Hematopoietic multipotent progenitor cell treated with erythropoietin and hydrocortisone succinate and interleukin-3 and kit ligand, for 4 days (in vitro differentiated cells): ENCODE measurements at places on chromosomes 7 and 10.

DNA sequence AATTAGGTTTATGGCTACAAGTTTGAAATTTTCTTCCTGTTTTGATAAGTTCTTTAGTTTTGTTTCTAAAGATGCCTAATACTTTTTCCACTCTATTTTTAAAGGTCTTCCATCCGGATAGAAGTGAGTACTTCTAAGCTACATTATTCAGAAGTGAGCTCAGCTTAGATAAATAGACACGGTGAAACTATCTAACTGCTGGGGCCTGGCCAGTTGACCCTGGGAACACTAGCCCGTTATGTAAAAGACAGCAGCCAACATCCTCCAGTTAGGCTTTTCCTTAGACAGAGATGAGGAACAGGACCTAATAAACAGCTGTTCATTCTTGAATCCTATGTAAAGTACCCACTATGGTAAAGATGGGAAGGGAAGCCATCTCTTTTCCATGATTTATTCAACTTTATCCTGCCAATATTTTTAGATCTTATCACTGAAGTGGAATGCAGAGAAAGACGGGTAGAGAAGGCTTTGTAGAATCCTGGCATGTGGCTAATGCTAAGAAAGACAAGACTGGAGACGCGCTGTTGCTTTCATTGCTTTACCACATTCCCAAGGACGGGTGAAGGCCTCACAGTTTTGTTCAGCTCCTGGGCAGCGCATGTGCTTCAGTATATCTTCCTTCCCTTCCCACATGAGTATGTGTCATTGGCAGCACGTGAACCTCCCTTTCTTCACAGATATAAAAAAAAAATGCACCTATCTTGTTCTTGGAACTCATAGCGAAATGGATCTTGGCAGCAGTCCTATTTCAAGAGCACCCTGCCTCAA lies 340.0 kb upstream of the MEOX2 start:
- no peak for DNase-seq

DNA sequence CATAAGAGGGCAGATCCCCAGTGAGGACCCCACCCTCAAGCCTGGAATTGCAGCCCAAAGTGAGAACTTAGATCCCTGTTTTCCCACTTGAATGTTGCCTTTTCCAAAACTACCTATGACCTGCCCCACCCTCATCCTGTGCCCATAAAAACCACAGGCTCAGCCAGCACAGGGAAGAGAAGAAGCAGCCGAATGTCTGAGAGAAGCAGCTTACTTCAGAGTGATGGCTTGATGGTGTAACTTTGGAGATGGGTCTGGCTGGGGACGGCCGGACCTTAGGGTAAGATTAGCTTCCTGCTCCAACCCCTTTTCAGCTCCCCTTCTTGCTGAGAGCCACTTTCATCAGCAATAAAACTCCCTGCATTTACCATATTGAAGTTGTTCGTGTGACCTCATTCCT lies 5.7 kb downstream of the SLC25A40 start:
- no peak for DNase-seq

- DNase-seq: peak; percentile 91
Measured at GRCh38 chr10:80453842-80454512, at the start of gene TSPAN14. TSS of gene TSPAN14 (plus strand) at chr10:80454310. CDS start at chr10:80489234, 34,924 bp downstream.

- no peak for DNase-seq
Measured at GRCh38 chr7:94675356-94675755, 19.4 kb upstream of the SGCE start.

GRCh38 chr10:97915346-97916131 lies 65.9 kb downstream of the GOLGA7B start:
- no peak for DNase-seq

GRCh38 chr7:12701433-12701832 lies 14.0 kb downstream of the ARL4A start:
- DNase-seq: peak; percentile 43

GRCh38 chr10:86599729-86600128 lies 54.6 kb upstream of the OPN4 start:
- DNase-seq: peak; percentile 36

DNA sequence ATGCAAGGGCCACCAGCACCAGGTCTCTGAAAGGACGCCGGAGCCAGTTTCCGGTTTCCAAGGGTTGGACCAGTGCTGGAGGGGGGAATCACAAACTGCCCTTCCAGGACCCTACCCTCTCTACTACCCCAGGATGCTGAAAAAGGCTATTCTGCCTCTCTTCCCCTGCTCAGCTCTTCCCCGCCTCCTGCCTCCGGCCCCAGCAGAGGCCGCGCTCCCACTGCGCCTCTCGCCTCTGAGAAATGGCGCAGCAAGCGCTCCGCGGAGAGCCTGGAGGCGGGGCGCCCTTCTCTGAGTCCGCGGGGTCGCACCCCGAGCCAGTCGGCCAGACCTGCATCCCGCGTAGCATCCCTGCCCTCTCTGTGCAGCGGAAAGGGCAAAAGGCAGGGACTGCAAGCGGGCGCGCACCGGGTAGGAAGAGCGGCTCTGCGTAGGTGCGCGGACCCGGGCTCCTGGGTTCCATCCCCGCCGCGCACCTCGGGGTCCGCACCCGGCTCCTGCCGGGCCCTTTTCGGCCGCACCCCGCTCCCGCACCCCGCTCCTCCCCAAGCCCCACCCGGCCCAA lies 476 bp upstream of the RET start:
- DNase-seq: peak; percentile 31

DNA sequence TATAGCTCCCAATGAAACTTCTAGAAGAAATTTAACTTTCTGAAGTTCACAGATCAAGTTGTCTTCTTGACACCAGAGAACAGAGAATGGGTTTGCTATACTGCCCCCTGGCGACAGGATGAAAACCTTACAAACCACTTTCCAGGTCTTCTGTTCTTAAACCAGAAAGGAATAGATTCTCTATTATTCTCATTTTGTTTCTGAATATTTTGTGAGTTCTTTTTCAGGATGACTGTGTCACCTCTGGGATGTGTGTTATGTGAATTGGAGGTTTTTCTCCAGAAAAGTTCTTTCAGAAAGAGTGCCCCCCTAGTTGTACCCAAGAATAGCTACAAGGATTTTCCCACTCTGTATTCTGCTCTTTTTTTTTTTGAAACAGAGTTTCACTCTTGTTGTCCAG lies 6.3 kb downstream of the IFT22 start:
- peak; percentile 80 for DNase-seq

- no peak for DNase-seq
Measured at GRCh38 chr7:35982600-35982999, 170.5 kb upstream of the EEPD1 start.

DNA sequence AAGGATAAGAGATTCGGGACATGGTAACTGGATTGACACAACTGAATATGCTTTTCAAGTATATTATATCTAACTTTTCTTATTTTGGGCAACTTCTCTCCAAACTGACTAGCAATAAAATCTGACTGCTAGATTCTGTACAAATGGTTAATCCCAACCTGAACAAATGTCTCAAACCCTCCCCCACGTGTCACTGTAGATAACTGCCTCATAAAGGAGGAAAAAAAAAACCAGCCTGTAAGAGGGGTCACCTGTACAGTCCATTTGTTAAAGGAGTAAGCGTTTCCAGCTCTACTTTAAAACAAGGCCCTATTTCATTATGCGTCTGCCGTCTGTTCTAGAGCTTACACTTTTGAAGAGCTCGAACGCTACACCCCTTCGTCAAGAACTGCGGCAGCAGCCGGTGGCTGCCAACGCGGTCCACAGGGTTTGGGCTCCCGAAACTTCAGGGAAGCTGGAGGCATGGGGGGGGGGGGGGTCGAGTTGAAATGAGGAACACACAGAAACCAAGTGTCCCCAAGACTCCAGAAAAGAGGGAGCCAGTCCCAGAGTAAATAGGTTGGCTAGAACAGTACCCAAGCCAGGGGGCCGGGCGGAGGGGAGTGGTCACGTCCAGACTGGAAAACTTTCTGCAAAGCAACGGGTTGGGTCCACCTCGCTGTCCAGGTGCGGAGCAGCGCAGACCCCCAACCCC lies 492 bp downstream of the COG5 start:
- DNase-seq: peak; percentile 74

- DNase-seq: no peak
Measured at GRCh38 chr10:36817898-36818297, 307.5 kb upstream of the ANKRD30A start.

- DNase-seq: no peak
Measured at GRCh38 chr10:18340496-18341051, 200.3 kb downstream of the CACNB2 start.

- peak; percentile 61 for DNase-seq
Measured at GRCh38 chr7:88546808-88547207, 212.7 kb upstream of the ZNF804B start.

GRCh38 chr7:18302097-18302496 lies 193.5 kb upstream of the HDAC9 start:
- no peak for DNase-seq

DNA sequence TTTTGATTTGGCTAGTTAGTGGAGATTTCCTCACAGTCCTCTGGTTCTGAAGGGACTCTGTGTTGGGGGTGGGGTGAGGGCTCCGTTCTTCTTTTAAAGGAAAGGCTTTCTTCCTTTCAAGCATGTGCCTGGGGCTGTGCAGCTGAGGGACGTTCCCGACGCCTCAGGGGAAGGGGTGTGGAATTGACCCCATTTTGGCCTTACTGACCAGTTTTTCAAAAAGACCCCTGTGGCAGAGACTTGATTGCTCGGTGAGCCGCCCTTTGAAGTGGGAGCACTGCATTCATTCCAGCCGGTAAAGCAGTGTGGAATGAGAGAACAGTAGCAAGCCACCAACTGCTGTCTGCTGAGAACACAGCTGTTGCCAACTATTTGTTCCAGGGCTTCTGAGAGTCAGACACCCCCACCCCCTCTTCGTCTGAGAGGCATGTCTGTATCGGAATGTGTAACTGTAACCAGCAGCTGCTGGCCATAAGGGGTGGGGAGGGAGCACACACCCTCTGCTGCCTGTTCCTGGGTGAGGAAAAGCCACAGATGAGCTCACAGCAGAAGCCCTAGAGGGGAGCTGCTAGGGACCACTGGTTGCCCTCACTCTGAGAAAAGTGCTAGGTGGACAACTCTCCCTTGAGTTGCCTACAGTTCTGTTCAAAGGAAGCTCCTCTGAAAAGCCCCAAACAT lies 33.2 kb downstream of the WBP1L start:
- DNase-seq: peak; percentile 91

DNA sequence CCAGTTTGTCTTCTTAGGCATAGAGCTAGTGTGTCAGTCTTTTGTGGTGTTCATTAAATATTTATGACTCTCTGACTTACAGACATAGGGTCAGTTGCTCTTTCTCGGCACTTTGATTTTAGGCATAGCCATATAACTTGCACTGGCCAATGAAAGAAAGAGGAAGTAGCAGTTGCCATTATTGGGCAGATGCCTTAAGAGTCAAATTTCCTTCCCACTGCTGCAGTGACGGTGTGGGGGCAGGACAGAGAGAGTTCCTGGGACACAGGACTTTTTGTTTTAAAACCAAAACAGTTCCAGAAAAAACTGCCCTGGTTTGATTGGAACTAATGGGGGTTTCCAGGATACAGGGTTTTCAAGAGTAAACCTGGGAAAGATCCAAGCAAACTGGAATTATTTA lies 60.2 kb upstream of the PHF14 start:
- DNase-seq: no peak

- no peak for DNase-seq
Measured at GRCh38 chr10:123563994-123564393, 102.2 kb upstream of the GPR26 start.

GRCh38 chr7:124700655-124701054 lies 64.9 kb downstream of the GPR37 start:
- no peak for DNase-seq

GRCh38 chr7:1640376-1641172 lies 29.5 kb upstream of the ELFN1 start:
- no peak for DNase-seq

DNA sequence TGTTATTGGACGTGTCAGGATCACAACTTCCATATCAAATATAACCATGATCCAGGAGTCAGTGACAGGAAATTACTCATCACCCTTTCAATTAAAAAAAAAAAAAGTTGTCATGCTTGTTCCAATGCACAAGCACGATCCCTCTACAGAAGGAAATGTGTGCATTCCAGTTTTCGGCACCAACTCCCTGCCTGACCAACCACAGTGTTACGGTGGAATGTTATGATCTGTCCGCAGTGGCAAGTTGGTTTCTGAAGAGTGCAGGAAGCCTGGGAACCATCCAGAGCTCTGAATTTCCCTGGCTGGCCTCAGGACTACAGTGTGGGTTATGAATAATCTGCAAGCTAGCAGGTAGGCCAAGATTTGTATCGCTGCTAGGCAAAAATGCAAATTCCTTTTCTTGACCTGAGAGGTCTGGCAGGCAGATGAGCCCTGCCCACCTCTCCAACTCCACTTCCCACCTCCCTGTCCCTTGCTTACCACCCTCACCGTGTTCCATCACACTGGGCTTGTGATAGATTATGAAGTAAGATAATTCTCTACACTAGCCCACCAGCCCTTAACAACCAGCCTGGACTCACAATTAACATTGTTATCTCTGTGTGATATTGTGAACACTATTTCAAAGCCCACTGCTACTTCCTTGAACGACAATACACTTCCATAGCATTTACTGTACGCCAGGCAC lies 20.4 kb downstream of the FRMPD2 start:
- DNase-seq: no peak

DNA sequence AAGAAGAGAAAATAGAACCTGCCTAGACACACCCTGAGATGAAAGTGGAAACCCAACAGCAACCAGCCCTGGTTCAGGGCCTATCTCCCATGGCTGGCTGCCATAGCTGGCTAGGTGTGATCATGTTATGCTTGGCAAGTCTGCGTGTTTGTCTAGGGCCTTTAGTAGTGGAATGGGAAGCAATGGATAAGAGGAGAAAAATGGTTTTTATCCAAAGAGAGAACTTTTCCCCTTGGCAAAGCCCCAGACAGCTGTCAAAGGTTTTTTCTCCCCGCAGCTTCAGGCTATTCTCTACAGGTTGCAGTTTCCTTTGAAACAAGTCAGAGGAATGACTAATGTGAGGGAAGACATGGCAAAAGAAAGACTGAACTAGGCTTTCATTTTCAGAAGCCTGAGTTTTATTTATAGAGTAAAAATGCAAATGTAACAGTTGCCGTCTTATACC lies 161.5 kb downstream of the SEMA3D start:
- no peak for DNase-seq

DNA sequence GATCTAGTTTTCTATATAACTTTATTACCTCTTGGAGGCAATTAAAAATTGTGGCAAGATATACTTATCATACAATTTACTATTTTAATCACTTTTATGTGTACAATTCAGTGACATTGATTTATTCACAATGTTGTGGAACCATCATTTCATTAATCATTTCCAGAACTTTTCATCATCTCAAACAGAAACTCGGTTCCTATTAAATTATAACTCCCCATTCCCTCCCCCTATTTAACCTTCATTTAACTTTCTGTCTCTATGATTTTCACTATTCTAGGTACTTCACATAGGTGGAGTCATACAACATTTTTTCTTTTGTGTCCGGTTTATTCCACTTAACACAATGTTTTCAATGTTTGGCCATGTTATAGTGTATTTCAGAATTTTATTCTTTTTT lies 252.8 kb downstream of the REEP3 start:
- no peak for DNase-seq

- peak; percentile 69 for DNase-seq
Measured at GRCh38 chr10:120336911-120337540, 120.0 kb upstream of the PLPP4 start.

GRCh38 chr10:99533496-99534449 lies 1.0 kb downstream of the NKX2-3 start:
- DNase-seq: peak; percentile 17
